ENCODE measurements at places on chromosomes 6 and 20.

GRCh38 chr20:428658-429200 is 20.6 kb downstream of the RBCK1 start:
- no peak for DNase-seq

GRCh38 chr6:47836046-47836445 is 54.2 kb downstream of the OPN5 start:
- DNase-seq: no peak

GRCh38 chr6:26003102-26003694 is 40.6 kb downstream of the TRIM38 start:
- DNase-seq: no peak

- no peak for DNase-seq
These were observed 1.0 kb upstream of the KIF13A start for GRCh38 chr6:17988422-17988944.

- no peak for DNase-seq
These were observed 107.5 kb downstream of the DTNBP1 start for GRCh38 chr6:15555101-15556038.

Measured in stimulated activated CD8-positive, alpha-beta memory T cell treated with anti-CD3 and anti-CD28 coated beads, Interleukin-7, amount 100 ng/mL, for 1 hour (primary cell).